ENCODE measurements at places on chromosomes 6 and 20. TPM values are rescaled to one million over a fixed set of nuclear protein-coding genes. Genes with fewer than 3 reads are reported as not detected.

The LHFPL5 gene
- total RNA-seq: not detected

The CD93 gene
- 23.0 TPM for total RNA-seq

The BNIP5 gene
- total RNA-seq: not detected

The NRSN2 gene
- 31.5 TPM for total RNA-seq

The C20orf141 gene
- total RNA-seq: not detected

The CTCFL gene
- not detected for total RNA-seq

The TRIM15 gene
- not detected for total RNA-seq

GRCh38 chr6:74467533-74468215, 738.2 kb downstream of the COL12A1 start:
- no peak for DNase-seq

DNA sequence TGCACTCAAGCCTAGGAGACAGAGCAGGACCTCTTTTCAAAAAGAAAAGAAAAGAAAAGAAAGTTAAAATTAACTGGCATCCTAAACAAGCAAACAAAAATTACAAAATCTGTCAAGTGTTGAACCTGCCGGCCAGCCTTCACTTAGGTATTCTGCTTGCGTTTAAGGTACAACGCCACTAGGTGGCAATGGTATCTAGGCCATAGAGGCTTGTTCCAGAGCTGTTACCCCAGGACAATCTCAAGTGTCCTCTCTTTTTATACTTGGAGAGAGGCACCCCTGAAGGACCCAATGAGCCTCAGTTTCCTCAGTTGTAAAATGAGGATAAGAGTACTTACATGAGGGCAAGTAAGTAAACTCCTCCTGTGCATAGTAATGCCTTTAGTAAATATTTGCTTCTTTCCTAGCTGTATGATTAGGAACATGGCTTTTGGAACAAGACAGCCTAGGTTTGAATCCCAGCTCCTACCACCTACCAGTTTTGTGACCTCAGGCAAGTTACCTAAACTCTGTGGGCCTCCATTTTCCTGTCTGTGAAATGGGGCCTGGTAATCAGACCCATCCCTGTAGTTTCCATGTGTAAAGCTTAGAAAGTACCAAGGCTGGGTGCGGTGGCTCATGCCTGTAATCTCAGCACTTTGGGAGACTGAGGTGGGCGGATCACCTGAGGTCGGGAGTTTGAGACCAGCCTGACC, 5.8 kb upstream of the PACSIN1 start:
- peak; percentile 48 for DNase-seq

DNA sequence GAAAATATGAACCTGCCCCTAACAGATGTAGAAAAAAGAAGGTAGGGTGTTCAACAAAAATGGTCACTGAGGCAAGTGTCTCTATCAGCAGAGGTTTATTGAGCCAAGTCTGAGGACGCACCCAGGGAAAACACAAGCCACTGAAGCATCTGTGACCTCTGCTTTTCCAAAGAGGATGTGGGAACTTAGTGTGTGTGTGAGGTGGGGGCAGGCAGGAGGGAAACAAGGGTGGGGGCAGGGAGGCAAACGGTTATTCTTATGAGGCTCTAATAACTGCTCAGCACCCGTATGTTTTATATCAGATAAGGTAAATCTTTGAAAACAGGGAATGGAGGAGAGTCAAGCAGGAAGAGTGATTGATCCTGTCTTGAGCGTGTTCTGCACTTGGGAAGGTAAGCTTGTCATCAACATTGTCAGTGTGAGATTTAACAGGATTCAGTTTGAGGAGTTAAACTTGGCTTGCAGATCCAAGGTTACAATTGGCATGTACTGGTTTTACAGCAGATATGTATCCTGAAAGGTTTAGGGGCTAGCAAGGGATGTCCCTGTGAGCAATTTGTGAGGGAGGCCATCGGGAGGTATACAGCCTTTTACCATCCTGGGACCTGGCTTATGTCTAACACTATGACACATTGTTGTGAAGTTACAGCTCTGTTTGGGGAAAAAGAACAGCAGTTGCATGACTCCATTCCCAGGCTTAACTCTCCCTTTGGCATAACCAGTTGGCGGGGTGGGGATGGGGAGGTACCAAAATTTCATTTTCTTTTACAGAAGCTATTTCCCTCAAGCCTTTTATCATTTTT, 33.7 kb downstream of the NINL start:
- DNase-seq: no peak

DNA sequence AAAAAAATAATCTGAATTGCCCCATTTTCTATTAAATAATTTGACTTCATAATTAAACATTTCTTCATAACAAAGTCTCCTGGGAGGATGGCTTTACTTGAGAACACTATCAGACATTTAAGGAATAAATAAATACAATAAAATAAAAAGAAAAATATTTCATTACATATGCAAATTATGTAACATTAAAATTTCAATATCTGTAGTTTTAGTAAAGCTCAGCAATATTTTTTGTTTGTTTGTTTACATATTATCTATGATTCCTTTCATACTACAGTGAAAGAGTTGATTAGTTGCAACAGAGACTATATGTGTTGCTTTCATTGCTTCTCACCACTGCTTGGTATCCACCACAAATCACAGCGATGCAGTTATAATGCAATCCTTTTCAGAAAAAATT, 474.9 kb upstream of the GJE1 start:
- no peak for DNase-seq

- DNase-seq: no peak
Observed at GRCh38 chr20:38414769-38415450, 20.2 kb downstream of the SNHG17 start.

- no peak for DNase-seq
Observed at GRCh38 chr20:24045621-24046318, 57.2 kb upstream of the GGTLC1 start.

- DNase-seq: no peak
Observed at GRCh38 chr6:42502127-42502526, 50.4 kb upstream of the TRERF1 start.

DNA sequence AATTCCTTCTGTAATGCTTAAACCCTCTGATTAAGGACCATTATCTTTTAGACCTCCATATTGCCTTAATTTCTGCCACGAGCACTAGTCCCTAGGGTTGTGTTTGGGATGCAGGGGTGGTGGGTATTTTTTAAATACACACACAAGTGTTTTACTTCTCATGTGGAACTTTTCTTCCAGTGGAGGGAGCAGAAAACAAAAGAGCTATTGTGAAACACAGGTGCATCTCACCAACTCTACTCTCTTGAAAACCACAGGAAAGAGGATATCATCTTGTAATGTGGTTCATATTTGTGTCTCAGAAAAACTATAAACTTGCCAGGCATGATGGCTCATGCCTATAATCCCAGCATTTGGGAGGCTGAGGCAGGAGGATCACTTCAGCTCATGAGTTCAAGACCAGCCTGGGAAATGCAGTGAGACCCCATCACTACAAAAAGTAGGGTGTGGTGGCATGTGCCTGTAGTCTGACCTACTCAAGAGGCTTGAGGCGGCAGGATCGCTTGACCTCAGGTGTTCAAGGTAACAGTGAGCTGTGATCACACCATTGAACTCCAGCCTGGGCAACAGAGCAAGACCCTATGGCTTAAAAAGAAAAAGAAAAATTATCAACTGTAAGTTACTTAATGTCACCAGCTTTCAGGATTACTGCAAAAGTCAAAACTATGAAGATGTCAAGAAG, 37.3 kb downstream of the MRS2 start:
- DNase-seq: no peak

DNA sequence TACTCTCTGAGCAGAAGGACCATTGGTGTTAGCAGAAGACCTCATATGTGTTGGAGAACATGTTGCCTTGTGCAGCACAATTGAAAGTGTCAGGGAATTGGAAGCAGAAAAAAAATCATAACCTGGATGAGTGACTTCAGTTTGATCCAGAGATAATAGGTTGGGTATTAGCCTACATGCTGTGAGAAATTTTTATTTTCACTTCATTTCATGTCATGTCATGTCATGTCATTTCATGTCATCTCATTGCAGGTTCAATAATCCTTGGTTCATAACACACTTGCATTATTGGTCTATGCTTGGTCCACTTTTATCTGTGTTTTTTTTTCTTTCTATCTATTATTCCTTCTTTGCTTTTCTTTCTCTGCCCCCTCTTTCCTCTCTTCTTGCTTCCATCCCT, 34.3 kb downstream of the AKAP7 start:
- DNase-seq: no peak

DNA sequence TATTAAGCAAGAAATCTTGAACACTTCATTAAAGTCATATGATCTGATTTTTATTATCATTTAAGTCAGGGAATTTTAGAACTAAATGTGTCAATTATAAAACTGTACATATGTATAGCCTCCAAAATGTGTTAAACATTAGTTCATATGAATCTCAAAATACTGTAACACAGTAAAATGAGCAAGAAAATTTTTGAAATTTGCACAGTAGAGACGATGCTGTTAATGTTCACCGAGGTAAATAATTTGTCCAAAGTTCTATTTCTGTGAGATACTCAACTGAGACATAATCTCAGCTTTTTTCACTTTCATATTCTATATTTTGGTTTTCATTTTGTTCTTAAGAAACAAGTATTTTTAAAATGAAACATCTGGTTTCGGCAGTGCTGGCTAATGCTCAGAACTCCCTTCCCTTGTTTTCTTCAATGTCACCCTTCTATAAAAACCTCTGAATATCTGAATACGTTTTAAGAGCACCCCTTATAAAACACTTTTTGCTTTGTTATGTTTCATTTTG, 353.1 kb downstream of the LAMA2 start:
- DNase-seq: no peak

GRCh38 chr6:78268591-78269452, 598.5 kb upstream of the IRAK1BP1 start:
- no peak for DNase-seq
